ENCODE measurements at places on chromosomes 6 and 20.

GRCh38 chr20:47059536-47059935, 164.9 kb downstream of the EYA2 start:
- DNase-seq, result no peak

DNA sequence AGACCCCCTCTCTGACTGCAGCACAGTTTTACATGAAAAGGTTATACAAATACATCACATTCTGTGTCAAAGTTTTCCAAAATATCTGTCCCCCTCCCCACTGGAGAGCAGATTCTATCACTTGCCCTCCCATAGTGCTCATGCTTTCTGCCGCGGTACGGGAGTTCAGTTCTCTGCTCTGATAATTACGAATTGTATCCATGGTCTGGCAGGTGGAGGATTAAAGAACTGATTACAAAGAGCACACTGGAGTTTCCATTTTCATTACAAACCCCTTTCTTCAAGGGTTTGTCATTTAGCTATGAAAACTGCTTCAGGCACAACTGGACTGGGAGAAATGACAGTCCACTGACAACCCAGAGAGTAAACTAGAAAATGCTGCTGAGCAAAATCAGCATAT, 166.0 kb downstream of the PDSS2 start:
- DNase-seq, result no peak

GRCh38 chr6:14094721-14095120, 22.9 kb upstream of the CD83 start:
- no peak for DNase-seq

DNA sequence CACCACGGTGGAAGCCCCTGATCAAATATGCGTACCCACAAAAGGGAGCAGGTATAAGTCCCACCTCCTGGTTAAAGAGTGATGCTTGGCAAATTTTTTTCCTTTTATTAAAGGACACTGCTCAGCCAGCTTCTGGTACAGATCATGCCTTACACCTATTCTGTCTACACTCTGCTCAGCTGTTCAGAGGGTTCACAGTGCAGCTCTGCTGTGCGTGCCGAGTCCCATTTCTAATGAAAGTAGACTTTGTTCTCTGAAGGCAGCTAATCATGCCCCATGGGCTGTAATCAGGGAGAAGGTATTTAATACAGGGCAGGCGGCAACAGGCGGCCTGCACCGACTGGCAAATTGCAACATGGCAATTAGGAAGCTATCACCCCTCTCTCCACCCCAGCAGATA, 16.3 kb downstream of the LRRC73 start:
- no peak for DNase-seq
